ENCODE measurements at places on chromosomes 11 and 22.

DNA sequence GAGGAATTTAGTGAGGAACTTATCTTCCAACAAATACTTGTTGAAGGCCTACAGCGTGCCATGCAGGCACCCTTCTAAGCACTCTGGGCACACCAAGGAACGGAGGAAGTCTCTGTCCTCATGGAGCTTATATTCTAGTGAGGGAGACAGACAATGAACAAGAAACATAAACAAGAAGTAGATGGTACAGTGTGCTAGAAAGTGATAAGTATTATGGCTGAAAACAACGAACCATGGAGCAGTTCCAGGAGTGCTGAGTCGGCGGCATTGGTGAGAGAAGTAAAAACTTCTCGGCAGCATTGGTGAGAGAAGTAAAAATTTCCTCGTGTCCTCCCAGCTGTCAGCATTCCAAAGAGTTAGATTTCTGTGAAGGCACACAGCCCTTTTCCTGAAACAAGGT is 53.2 kb downstream of the FAM76B start:
- DNase-seq = no peak

GRCh38 chr11:126544108-126545056 is 188.9 kb downstream of the ST3GAL4 start:
- DNase-seq = no peak

DNA sequence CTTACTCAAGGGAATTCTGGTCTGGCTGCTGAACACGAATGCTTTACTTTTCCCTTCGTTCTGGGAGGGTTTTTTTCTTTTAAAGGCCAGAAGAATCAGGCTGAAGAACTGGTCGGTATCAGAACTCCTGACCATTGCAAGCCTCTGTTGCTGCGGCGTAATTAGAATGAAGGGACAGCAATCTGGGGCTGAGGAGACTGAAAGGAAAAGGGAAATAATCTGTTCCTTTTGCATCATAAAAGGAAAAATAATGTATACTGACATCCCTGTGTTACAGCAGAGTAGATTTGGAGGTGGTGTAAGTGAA is 670 bp downstream of the SC5D start:
- no peak for DNase-seq

DNA sequence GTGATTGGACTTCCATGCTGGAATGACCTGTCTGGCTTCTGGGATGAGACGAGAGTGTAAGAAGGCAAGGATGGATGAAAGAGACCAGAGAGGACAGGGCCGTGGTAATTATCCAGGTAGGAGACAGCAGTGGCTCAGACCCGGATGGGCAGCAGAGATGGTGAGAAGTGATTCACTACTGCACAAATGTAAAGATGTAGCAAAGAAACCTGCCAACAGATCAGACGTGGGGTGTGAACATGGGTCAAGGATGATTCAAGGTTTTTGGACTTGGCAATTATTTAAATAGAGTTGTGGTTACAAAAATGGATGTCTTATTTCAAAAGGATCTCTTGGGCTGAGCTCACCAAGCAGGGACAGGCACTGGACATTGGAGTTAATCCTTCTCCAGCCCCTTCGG is 32.7 kb downstream of the RIBC2 start:
- DNase-seq = no peak

DNA sequence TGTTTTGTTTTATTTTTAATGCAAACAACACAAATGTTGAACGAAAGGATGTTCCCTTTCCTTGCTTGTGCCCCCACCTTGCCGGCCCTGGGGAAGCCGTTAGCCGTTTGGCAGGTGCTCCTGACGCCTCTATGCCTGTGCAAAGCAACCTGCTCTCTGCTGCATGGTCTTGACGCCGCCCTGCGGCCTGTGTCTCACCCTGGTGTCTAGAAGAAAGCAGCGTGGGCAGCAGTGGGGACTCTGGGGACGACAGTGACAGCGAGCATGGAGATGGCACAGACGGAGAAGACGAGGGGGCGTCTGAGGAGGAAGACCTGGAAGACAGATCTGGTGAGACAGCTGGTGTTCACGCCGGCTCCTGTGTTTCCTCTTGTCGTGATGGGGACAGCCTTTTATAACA is 5.5 kb downstream of the PHRF1 start:
- no peak for DNase-seq

GRCh38 chr22:37726241-37726887 is 29.5 kb downstream of the TRIOBP start:
- no peak for DNase-seq

DNA sequence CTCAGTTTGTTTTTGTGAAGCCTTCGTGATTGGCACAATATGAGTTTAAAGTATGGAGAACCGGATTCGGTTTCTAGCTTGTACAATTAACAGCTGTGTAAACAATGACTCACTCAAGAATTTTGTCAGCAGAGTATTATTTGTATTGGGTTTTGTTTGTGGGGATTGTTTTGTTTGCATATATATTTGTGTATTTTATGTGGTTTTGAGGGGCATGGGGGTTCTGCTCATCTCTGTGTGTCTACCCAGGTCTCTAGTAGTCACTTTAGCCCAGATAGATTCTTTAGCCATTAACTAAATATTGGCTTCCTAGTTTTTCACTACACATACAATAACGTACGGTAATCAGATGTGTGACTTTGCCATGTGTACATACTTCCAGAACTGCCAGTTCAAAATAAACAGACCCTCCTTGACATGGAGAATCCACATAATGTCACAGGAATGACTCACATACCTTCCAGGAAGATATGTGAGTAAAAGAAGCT is 7.5 kb upstream of the MS4A7 start:
- no peak for DNase-seq

DNA sequence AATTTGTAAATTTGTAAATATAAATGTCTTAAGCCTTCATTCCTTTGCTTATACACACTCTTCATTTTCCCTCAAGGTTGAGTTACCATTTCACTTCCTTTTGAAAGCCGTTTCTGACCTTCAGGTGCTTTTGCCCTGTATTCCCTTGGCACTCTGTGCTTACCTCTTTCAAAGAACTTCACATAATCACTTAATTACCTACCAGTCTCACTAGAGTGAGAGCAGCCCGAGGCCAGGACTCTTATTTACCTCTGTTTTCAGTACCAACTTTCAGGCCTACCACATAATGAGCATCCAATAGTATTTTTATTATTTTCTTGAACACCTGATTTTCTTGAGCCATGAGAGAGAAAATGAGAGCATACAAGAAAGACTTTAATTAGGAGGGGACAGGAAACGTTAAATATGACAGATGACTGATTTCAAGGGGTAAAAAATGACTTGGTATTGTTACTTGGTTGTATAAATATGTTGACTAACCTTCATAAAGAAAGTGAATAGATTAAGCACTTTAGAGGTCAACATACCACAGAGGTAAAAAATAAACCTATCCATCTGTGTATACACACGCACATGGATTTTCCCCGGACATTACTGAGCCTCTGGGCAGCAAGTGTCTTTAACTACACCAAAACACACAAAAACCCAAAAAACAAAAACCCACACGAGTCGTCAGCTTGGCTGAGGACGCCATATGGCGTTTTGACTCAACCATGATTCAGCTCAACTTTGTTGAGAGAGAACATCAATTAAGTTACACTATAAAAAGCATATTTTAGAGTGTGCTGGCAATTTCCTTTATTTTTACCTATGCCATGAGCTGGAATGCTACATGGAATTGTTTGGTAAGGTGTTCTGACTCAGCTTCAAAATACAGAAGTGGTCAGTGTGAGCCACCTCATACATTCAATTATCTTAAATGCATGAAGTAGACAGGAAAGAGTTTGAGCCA is 7.6 kb downstream of the ATXN10 start:
- no peak for DNase-seq

- DNase-seq = no peak
Measured at GRCh38 chr11:83473743-83474142, 187.6 kb upstream of the CCDC90B start.

DNA sequence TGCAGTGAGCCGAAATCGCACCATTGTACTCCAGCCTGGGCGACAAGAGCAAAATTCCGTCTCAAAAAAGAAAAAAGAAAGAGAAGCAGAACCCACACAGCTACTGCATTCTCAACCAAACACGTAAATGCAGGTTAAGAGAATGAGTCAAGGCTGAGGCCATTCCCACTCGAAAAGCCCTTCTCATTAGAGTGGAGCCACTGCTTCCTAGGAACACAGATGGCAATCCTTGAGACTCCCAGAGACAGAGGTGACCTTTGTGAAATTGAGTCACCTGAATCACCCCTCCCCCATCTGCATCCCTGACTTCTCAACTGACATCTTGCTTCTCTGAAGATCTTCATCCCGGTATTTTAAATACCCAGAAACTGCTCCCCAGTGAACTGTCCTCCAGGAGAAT is 8.2 kb downstream of the PACSIN2 start:
- no peak for DNase-seq

Measured in heart left ventricle (tissue), 16 donors.